ENCODE measurements at places on chromosomes 13 and 19.

DNA sequence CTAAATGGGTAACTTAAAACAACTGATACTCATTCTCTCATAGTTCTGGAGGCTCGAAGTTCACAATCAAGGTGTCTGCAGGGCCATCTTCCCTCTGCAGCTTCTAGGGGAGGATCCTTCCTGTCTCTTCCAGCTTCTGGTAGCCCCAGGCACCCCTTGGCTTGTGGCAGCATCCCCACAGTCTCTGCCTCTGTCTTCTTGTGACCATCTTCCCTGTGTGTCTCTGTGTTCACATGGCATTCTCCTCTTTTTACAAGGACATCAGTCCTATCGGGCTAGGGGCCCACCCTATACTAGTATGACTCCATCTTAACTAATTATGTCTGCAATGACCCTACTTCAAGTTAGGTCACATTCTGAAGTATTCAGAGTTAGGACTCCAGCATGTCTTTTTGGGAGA is 73.5 kb downstream of the ANKRD10 start:
- DNase-seq, result no peak

DNA sequence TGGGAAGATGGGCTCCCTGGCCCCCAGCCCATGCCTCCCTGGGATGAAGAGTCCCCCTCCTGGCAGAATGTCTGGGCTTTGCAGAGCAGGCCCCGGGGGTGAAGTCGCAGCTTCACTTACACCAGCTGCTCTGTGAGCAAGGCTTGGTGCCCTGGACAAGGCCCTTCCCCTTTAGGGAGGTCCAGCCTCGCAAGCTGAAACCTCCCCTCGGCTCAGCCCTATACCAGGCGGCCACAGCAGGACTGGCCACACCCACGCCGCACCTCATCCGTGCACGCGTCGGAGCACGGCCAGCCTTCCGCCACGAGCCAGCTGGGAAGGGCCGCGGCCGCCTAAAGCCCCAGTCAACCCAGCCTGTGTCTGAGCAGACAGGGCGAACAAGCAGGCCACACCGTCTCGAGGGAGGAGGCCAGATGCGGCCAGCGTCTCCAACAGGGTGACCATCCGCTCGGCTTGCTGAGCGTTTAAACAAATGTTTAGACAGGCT is 83.2 kb upstream of the MCF2L start:
- no peak for DNase-seq

DNA sequence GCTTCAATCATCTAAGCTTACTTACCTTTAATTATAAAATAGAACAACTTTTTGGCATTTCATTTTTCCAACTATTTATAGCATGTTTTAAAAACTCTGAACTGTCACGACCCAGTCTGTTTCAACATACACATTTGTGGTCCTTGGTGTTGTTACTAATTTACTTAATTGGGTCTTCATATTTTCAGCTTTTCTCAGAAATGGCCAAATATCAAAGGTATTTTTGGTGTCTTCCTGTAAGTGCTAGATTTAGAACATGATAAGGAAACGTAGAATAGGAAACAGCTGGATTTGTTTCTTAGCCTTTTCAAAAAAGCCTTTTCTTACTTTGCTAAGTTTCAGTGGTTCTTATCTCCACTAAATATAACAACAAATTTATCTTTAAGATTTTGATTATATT is 11.4 kb downstream of the LPAR6 start:
- DNase-seq, result no peak

DNA sequence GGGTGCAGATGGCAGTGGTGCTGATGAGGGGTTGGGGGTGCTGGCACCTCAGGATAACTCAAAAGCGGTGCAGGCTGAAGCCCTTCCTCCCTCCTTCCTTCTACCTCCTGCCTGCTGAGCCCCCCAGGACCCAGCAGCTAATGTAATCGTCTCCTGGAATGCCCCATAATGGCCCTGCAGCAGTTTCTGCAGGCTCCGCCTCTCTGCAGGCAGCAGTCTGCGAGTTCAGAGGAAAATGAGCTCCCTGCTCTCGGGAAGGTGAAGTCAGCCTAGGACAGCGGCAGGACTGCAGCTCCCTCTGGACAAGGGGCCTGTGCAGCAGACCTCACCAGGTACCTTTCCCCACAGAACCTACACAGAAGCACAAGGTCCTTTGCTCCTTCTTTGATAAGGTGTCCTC is 130.9 kb downstream of the ZDHHC20 start:
- no peak for DNase-seq

GRCh38 chr13:33348366-33348765 is 62.8 kb upstream of the STARD13 start:
- DNase-seq, result no peak

DNA sequence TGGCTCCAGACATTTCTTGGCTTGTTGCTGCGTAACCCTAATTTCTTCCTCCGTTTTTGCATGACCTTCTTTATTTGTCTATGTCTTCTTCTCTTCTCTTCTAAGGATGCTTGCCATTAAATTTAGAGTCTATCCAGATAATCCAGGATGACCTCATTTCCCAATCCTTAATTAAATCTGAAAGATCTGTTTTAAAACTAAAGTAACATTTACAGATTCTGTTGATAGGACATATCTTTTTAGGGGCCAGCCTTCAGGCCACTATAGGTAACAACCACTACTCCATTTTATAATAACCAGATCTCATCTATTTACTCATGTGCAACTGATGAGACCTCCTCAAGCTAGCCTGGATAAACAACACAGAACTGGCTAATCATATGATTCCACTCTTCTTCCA is 490.5 kb upstream of the SLC10A2 start:
- no peak for DNase-seq

- no peak for DNase-seq
Observed at GRCh38 chr19:32453736-32454135, 48.2 kb downstream of the DPY19L3 start.

DNA sequence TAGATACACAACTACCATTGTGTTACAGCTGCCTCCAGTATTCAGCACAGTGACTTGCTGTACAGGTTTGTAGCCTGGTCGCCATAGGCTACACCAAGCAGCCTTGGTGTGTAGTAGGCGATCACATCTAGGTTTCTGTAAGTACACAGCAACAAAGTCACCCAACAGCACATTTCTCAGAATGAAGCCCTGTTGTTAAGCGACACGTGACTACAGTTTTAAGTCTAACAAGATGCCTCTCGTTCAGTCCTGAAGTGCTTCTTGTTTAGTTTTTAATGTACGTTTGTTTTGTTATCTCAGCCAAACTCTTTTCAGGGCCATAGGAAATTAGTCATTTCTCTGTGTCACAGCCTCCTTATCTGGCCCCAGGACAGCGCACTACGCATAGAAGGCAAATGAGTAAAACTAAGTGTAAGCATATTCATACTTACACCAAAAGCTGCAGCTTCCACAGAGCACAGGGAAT is 50.0 kb upstream of the GPR183 start:
- DNase-seq, result no peak

DNA sequence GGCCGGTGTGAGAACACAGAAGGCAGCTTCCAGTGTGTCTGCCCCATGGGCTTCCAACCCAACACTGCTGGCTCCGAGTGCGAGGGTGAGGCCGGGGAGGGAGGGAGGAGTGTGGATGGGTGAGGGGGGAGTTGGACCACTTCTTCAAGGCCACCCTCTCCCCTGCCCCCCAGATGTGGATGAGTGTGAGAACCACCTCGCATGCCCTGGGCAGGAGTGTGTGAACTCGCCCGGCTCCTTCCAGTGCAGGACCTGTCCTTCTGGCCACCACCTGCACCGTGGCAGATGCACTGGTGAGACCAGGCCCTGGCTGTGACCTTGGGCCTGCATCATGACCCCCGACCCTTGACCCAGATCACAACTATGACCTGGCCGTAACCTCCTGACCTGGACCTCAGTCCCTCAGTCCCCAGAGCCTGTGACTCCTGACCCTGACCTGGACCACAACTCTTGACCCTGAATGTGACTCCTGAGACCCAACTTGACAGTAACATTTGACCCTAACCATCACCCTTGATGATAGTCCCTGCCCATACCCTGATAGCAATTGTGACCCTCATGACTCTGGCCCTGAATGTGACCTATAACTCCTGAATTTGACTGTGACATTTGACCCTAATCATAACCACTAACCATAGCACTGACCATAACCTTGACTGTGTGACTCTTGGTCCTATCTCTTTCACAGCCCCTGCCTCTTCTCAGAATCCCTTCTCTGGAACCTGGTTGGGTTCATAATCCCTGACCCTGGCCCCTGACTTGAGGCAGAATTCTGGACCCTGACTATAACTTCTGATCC is 10.9 kb downstream of the LTBP4 start:
- no peak for DNase-seq

DNA sequence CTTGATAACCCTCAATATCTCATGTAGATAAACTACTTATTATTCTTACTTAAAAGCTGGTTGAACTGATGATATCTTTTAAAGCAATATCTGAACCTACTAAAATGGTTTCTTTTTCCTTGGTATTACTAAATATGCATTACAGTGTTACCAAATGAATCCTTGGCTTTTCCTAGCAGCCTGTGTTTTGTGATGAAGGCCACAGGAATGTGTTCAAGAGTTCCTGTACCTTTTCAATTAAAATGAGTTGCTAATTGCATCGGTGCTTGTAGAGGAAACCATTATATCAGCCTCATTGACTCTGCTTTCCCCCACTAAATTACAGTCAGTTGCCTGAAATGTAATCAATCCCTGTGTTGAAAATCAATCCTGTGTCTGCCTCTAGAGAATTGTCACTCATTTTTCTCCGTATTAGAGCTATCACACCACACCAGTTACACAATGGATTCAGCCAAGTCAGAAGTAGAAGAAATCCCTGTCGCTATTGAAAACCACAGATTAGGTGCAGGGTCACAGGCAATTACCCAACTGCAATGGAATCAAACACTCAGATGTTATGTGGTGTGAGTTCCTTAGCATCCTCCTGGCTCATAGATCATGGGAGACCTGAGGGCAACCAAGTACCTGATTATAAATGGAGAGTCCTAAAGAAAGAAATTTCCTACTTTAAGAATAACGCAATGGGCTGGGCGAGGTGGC is 13.3 kb downstream of the FAM216B start:
- DNase-seq, result no peak

DNA sequence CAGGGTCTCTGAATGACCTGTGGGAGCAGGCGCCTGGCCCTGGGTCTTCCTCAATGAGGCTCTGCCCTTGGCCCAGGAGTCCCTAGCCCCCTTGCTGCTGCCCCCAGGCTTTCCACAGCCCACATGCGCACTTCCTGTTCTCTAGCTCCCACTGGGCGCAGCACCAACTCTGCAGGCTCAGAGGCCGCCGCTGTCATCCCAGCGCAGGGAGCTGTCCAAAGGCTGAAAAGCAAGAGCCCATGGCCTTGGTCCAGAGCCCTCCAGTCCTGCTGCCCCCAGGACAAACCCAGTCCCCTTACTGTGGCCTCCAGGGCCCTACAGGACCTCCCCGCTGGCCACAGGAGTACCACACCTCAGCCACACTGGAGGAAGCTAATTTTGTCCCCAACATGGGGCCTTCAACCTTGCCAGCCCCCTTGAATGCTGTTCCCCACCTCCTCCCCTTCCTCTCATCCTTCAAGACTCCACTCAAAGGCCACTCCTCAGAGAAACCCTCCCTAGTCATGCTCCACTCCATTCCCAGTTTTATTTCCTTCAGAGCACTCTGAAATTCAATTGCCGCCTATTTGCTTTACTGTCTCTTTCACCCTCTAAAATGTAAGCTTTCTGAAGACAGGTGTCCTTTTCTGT is 8.0 kb upstream of the POU2F2 start:
- DNase-seq, result peak; percentile 46

- DNase-seq, result peak; percentile 5
Observed at GRCh38 chr13:71864094-71864985, 2.7 kb downstream of the DACH1 start.

DNA sequence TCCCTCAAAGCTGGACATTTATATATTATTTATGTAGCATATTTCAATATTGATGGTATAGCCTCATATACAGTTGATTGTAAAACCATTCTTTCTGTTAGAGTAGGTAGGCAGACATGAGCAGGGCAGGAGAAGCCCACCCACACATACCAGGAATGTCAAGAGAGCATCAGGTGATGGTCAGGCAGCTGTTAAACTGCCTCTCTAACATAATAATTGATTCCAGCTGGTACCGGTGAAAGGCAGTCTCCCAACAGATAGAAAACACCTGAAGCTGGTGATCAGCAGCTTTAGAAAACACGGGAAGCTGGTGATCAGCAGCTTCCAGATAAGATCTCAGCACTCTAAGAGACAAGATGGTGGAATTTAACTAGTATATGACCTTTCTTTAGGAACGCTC is 132.9 kb downstream of the SLITRK6 start:
- DNase-seq, result no peak

GRCh38 chr13:24503379-24503696 is 9.2 kb downstream of the PARP4 start:
- DNase-seq, result no peak

GRCh38 chr19:23071147-23071511 is 45.7 kb upstream of the ZNF730 start:
- DNase-seq, result no peak

DNA sequence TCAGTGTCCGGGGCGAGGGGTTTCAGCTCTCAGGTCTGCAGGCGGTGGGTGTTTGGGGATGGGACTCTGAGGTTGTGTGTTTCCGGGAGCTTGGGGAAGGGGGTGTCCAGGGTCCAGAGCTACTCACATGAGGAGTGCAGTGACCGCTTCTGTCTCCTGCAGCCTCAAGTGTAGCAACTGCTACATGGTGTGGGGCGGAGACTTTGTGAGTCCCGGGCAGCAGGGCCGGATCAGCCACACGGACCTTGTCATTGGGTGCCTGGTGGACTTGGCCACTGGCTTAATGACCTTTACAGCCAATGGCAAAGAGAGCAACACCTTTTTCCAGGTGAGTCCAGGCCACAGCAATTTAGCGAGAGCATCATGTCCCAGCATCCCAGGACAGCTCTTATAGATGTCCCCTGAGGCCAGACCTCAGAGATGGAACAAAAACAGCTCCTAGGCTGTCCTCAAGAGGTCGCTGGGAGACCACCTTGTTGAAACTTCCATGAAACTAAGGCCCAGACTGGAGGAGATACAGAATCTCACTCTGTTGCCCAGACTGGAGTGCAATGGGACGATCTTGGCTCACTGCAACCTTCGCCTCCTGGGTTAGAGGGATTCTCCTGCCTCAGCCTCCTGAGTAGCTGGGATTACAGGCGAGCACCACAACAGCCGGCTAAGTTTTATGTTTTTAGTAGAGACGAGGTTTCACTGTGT is 44.9 kb downstream of the RYR1 start:
- no peak for DNase-seq

GRCh38 chr19:43380771-43381386 is 27.4 kb downstream of the CD177 start:
- no peak for DNase-seq
